Gastrocnemius medialis (tissue), 4 donors: ENCODE measurements at places on chromosomes 12 and 14.

DNA sequence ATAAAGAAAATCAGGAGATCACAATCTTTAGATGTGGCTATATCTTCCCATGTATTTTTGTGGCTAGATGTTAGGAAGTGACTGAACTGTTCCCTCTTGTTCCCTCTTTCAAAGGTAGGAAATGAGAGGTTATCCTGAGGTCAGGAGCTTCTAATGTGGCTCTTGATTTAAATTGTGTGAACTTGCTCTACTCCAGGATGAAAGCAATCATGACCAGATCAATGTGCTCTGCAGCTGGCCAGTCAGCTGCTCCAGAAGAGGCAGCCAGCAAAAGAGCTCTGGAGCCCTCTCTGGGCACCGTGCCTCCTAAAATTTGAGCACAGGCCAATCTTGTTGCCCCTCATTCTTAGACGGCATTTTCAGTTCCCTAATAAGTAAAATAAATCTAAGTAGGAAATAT, 32.0 kb downstream of the CDK17 start:
- DNase-seq, result no peak

GRCh38 chr12:10718279-10718821, 4.8 kb downstream of the YBX3 start:
- DNase-seq, result peak; percentile 72

DNA sequence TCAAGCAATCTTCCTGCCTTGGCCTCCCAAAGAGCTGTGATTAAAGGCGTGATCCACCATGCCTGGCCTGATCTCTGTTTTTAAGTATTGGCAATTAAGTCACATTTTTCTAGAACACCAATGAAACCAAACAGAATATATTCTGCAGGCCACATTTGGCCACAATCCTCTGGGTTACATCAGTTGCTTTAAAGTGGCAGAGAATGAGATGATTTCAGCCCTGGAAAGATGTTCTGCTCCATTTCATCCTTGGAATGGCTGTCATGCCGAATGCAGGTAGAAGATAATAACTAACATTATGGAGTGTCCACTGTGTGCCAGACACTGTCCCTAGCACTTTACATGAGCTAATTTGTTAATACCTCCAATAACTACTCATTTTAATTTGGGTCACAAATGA, 154.4 kb downstream of the PTPN11 start:
- DNase-seq, result no peak

DNA sequence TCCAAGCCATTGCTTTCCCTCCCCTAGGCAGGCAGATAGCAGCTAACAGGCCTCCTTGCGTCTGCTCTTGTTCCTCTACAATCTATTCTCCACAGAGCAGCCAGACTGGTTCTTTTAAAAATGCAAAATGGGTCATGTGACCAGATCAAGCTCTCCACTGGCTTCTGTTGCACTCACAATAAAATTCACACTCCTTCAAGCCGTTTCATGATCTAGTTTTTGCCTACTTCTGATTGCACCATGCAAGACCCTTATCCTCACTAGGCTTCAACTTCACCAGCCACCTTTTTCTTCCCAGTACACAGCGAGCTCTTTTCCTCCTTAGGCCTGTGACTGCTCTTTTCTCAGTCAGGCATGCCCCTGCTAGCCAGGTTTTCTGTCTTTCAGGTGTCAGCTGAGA, 6.1 kb upstream of the KRAS start:
- DNase-seq, result no peak

DNA sequence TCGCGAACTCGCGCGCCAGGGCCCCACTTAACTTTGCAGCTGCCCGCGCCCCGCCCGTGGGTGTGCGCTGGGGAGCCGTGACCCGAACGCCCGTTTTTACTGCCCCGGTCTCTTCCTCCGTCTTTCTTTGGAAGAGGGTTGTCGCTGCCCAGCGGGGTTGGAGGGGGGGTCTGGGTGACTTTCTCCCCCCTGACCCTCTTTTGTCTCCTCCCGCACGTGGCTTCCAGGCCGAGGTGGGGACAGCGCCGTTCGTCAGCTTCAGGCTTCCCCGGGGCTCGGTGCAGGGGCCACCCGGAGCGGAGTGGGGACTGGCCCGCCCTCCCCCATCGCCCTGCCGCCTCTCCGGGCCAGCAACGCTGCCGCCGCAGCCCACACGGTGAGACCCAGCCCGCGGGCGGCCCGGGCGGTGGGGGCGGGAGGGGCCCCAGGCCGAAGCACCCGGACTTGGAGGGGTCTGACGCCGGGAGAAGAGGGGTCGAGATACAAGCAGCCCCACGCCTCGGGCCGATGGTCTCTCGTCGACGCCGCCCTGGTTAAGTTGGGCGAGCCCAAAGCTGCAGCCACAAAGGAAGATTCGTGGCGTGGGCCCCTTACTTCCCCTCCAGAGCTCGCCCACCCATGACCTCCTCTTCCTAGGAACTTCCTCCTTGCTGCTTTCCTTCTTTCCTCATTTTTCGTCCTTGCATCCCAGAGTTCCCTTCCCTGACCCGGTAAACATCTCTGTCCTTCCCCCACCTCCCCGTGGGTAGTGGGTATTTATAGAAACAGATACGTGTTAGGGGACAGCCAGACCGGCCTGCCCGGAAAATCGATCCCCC, 1.2 kb downstream of the DYRK2 start:
- DNase-seq, result peak; percentile 47

DNA sequence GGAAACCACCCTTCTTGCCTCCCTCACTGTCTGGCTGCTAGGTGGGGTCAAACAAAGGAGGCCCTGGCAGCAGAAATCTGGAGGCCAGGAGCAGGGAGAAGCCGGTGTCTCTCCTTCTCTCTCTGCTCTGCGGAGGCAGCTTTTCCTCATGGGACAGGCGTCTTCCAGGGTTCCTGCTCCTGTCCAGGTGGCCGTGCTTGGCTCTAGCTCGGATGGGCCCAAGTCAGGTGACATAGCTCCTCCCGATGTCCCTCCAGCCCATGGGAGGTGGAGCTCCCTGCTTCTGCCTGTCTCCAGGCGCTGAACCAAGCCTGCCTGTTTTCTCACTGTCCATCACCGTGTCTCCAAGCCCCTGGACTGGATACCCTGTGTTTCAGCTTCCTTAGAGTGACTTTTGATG, 30.5 kb upstream of the FZD10 start:
- no peak for DNase-seq

DNA sequence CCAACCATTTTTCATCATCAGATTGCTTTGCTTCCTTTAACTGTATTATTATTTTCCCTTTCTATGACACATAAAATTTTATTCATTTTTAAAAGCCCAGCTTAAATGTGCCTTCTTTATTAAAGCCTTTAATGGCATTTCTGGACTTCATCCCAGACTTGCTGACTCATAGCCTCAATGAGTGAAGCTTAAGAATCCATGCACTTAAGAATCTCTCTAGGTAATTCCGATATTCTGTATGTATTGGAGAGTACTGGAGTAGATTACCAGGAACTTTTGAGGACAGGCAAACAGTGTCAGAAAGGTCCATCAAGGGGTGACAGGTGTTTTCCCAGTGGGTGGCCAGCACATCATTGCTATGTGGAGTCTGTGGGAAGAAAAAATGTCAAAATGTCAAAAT, 107.9 kb downstream of the PTPRQ start:
- DNase-seq, result no peak

GRCh38 chr14:67973436-67973835, 153.9 kb downstream of the RAD51B start:
- DNase-seq, result no peak

DNA sequence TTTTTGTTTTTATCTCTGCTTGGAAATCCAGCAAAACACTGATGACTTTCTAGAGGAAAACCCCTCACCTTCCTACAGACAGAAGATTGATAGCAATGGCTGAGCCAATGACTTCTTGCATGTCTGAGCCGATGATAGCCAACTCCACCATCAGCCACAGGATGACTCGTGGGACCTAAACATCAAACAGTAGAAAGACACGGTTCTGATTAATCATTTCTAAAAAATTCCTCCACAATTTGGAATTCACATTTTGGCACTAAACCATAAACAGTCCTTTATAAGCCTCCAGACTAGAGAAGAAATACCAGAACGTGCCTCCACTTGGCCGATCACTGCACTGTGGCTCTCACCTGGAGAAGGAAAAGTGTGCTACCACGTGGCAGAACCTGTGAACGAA, 25.9 kb downstream of the SLC11A2 start:
- DNase-seq, result no peak

DNA sequence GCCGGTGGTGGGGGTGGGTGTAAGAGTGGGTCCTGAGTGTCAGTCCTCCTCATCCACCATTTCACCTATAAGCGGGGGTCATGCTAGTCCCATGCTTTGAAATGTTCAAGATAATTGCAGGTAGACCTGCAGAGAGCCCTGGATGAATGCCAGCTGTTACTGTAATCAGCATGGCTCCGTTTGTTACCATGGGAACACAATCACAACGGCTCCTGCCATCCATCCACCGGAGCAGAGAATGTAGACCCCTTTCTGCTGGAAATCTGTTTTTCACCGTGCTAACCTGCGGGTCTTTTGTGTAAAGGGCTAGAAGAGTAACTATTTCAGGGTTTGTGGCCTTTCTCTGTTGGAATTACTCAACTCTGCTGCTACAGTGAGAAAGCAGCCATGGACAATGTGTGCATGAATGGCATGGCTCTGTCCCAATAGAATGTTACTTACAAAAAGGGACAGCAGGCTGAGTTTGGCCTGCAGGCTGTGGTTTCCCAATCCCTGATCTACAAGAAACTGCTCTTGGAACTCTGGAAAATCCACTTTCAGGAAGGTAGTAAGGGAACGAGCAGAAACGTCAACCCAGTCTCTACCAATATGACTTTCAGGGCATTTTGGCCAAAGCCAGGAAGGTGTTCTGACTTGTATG, 36.1 kb downstream of the KCTD10 start:
- no peak for DNase-seq

GRCh38 chr12:62725781-62726180, 209.2 kb downstream of the PPM1H start:
- DNase-seq, result no peak

DNA sequence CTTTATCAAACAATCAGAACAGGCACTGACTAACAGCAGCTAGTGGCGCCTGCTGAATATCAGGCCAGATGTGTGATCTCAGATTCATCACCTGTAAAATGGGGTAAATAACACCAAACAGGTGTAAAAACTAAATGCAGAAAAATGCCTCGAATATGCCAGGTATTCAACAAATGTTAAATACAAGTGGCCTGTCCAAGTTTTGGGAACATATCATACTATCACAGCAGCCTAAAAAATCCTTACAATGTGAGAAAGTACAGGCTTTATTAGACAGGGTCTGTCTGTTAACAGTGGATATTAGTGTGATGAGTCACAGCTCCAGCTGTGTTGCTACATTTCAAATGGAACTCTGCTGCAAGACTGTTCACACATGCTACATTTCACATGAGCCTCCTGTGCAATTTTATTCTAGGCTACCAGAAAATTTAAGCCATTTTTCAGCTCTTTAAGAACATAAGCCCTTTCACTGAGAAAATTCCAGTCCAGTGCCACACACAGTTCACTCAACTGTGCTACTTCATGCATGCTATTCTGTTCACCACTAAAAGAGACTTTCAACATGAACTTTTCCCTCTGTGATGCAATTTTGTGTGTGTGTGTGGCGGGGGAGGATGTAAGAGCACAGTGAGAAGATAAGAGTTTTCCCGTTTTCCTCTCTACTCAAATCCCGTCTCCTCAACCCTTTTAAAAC, 56.7 kb downstream of the MSRB3 start:
- no peak for DNase-seq

GRCh38 chr14:59481871-59482540, 2.2 kb downstream of the L3HYPDH start:
- no peak for DNase-seq

- peak; percentile 95 for DNase-seq
Measured at GRCh38 chr14:58427281-58428117, at the start of the genes KIAA0586 and TIMM9. Gene KIAA0586 (plus strand): TSS chr14:58427719. CDS start chr14:58428265, 546 bp downstream. Gene TIMM9 (minus strand): TSS chr14:58427531. CDS start chr14:58411945, 15,586 bp downstream.

DNA sequence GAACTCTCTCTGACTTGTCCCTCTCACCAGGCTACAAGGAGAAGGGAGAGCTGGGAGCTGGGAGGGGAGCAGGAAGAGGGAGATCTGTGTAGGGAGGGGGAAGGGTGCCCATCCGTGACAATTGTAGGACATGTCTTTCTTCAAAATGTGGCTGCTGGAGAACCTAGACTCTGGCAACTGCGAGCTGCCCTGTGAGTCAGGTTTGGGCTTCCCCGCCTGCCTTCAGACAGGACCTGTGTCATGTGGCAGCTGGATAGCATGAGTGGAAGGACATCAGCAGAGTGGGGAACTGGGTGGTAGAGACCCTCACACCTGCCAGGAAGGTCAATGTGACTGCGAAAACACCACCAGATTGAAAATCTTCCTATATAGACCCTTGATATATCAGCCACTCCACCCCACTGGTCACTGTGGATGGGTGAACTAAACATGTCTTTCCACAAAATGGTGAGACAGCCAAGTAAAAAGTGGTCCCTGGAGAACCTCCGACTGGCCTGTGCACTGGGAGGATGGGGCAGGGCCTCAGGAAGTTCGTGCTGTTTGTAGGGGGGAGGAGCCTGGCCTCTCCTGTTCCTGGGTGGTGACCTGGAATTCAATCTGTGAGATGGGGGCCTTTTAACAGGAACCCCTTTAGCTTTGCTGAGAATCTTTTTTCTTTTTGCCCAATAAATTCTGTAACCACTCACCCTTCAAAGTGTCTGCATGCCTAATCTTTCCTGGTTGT, 62.2 kb upstream of the CAPRIN2 start:
- no peak for DNase-seq

- no peak for DNase-seq
Measured at GRCh38 chr14:70094631-70095030, 94.1 kb downstream of the SLC8A3 start.

DNA sequence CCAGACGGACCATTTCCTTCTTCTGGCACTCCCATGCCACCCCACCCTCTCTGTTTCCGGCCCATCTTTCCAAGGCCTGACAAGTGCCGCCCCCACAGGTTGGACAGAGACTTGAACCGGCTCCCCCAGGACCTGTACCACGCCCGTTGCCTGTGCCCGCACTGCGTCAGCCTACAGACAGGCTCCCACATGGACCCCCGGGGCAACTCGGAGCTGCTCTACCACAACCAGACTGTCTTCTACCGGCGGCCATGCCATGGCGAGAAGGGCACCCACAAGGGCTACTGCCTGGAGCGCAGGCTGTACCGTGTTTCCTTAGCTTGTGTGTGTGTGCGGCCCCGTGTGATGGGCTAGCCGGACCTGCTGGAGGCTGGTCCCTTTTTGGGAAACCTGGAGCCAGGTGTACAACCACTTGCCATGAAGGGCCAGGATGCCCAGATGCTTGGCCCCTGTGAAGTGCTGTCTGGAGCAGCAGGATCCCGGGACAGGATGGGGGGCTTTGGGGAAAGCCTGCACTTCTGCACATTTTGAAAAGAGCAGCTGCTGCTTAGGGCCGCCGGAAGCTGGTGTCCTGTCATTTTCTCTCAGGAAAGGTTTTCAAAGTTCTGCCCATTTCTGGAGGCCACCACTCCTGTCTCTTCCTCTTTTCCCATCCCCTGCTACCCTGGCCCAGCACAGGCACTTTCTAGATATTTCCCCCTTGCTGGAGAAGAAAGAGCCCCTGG, 1.2 kb upstream of the CMTM5 start:
- no peak for DNase-seq

DNA sequence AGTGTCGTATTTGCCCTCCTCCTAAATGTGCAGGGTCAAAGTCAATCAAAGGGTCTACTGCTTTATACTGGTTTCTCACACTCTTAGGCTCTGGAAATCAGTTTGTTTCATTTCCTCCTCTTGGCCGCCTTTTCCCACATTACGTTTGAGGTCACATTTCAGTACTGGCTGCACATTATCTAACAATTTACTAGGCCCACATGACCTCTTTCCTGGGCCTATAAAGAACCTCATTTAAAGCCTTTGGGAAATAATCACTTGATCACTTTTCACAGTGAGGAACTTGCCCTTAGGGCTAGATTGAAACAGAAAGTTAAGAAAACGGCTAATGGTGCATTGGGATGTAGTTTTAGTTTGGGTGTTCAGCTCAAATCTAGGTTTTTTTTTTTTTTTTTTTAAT, 497.5 kb downstream of the RERGL start:
- no peak for DNase-seq
